ENCODE measurements at places on chromosomes 4 and X.

GRCh38 chrX:80879143-80879542, 69.5 kb upstream of the BRWD3 start:
- DNase-seq = no peak

- DNase-seq = no peak
Observed at GRCh38 chr4:48018112-48018511, 1.5 kb downstream of the NIPAL1 start.

- no peak for DNase-seq
Observed at GRCh38 chr4:15717086-15717485, 14.2 kb downstream of the BST1 start.

GRCh38 chr4:36304138-36304681, 22.8 kb downstream of the DTHD1 start:
- DNase-seq = no peak

DNA sequence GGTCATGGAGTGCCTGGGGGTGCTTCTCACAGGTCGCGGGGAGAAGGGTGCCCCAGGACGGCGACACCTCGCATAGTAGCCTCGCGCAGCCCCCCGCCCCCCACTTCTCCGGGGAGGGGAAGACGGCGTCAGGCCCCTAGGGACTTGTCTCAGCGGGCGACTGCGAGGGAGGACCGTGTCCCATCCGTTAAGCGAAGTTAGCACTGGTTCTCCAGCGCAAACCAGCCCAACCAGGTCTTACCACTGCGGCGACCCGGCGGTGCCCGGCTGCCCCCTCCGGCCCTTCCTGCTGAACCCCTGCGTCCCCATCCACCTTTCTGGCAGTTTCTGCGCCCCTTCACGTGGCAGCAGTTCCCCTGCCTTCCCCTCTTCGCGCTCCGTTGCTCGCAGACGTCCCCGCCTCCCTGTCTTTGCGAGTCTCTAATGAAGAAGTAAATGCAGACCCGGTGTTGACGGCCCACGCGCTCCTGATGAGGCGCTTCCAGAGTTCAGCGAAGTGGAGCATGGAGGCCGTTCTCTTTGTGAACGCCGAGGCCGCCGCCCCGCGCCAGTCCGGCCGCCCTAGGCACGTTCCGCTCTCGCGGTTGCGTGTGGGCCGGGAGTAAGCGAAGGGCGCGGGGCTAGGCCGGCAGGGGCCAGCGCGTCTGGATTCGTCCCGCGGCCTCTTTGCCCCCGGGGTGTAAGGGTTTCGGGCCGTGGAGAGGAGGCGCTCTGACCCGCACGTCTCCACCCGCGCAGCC, 3.0 kb downstream of the SLIT2 start:
- DNase-seq = no peak

- DNase-seq = no peak
Observed at GRCh38 chr4:83561381-83561780, 25.5 kb downstream of the GPAT3 start.

- no peak for DNase-seq
Observed at GRCh38 chrX:25151749-25152148, 136.0 kb upstream of the ARX start.

DNA sequence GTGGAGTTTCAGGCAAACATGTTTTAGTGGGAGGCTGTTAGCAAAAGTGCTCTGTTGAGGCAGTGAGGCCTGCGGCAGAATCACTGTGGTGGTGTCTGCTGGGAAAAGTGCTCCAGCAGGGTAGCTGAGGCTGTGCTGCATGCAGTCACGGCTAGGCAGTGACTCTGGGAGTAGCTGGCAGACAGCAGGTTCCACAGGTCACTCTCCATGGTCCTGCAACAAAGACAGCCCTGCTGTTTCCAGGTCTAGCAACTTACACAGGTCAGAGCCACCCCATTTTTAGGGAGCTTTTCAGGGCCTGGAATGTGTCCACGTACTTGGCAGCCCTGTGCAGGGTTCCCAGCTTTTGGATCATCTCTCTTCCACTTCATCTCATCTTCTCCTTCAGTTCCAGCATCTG, 184.3 kb downstream of the NAA11 start:
- DNase-seq = no peak

DNA sequence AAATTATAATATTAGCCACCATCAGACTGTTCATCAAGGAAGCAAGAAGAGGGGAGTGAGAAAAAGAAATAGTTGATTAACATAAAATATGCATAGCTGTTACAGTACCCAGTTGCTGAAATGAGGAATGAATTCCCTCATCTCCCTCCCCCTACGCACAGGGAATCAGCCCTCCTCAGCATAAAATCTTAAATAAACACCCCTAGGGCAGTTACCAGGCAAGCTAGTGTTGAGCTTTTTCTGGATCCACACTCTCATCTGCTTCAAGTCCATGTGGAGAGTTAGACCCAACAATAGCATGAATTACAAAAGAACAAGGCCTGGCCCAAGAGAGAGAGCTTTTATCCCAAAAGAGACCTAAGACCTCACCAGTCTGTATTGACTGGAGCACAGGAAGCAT, 19.0 kb upstream of the SYTL4 start:
- DNase-seq = no peak

- no peak for DNase-seq
Observed at GRCh38 chr4:181194096-181194495, 1049.1 kb upstream of the TENM3 start.

GRCh38 chr4:123616951-123617461, 220.4 kb downstream of the SPRY1 start:
- DNase-seq = no peak

- DNase-seq = no peak
Observed at GRCh38 chr4:98634061-98634460, 24.4 kb downstream of the TSPAN5 start.

DNA sequence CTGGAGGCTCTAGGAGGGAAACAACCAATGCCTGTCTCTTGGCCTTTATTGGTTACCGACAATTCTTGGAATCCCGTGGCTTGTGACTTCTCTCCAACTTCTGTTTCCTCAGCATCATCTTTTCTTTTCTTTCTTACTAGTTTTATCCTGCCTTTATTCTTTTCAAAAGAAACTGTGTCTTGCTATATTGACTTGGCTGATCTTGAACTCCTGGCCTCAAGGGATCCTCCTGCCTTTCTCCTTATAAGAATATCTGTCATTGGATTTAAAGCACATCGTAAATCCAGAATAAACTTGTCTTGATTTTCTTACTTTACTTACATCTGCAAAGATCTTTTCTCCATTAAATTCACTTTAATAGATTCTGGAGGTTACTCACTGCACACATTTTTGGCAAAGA, 49.9 kb upstream of the UGT2B10 start:
- DNase-seq = no peak

- no peak for DNase-seq
Observed at GRCh38 chrX:125340490-125340889, 20.8 kb downstream of the TEX13C start.
